Kasumi-1 (cell line): ENCODE measurements at places on chromosomes 6 and 20.

DNA sequence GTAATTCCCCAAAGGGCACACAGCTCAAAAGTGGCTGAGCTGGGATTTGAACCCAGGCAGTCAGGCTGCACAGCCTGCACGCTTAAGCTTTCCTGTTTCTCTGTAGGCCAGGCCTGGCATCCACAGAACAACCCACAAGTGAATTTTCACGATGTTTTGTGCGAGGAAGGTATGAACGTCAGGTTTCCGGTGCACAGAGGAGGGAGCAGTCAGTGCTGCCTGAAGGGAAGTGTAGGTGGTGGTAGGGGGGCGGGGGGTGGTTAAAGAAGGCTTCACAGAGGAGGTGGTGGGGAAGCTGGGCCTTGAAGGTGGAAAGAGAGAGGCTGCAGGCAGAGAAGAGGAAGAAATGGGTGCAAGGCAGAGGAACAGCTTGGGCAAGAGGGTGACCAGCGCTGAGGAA, 14.1 kb downstream of the KCNB1 start:
- DNase-seq: no peak

- no peak for DNase-seq
Measured at GRCh38 chr20:36367907-36368799, 62.0 kb downstream of the DLGAP4 start.

- DNase-seq: no peak
Measured at GRCh38 chr6:112833581-112834131, 486.5 kb downstream of the RFPL4B start.

GRCh38 chr20:32761831-32762753, at the start of gene DNMT3B:
Gene DNMT3B (plus strand): TSS chr20:32762385. CDS start chr20:32780324, 17,939 bp downstream.
- peak; percentile 64 for DNase-seq

DNA sequence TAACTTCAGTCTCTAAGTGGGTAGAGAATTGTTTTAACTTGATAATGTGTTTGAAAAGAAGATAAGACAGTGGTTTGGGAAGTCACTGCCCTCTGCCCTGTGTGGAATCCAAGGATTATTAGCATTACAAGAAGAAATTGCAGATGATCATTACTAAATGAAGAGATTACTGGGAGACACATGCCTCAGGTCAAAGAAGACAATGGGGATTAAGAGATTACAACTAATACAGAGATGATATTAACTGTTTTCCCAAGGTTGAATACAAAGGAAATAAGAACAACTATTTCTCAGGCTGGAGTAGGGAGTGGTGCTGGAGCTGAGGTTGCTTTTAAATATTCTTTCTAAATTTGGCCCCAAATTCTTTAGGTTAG, 166.0 kb downstream of the TRMT11 start:
- no peak for DNase-seq

DNA sequence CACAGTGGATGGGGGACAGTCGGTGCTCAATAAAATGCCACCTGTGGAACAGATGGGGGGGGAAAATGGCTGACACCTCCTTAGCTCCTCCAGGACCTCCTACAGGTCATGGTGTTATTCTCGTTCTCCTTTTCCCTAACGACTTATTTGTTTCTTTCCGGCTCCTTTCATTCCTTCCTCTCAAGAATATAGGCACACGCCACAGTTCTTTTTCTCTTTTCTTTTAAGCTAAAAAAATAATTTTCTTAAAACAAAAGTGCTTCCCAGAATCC, 1.4 kb upstream of the RNASET2 start:
- no peak for DNase-seq

DNA sequence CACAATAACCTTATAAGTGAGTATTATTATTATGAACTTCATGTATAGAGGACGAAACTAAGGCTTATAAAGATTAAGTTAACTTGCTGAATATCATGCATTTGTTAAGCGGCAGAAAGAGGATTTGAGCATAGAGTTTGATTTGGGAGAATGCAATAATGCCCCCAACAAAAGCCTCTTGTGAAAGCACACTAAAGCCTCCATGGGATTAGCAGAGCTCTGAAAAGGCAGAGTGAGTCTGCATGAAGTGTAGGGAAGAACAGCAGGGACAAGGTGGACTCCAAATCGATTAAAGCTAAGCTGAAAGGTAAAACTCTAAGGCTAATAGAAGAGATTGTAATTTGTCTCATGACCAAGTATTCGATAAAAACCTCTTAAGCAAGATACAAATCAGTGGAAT, 100.3 kb downstream of the SH3BGRL2 start:
- DNase-seq: no peak

- DNase-seq: no peak
Measured at GRCh38 chr6:155473741-155474140, 18.1 kb upstream of the NOX3 start.

DNA sequence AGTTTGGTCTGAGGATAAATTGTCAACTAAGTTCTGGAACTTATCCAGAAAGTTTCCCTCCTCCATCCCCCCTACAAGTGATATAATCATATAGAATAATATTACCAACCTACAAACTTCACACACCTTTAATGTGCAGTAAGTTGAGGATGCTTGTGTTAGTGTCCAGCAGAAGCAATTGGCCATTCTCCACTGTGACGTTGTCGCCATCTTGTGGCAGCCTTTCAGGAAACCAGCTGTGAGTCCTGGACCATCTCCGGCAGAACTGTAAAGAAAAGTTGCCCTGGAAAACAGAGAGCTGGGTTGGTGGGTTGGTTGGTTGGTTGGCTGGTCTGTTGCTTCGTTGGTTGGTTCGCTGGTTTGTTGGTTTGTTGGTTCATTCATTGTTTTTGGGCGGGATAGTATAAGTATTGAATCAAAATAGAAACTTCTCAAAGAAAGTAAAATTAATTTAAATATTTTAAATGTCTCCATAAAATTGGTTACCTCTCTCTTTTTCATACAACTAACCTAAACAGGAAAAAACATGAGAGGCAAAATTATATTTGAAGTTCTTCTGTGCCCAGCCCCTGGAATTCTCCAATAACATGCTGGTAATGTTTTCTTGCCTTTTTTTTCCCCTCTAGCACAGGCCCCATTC, 127.5 kb downstream of the PKHD1 start:
- peak; percentile 59 for DNase-seq

GRCh38 chr6:98672681-98673475, 161.5 kb upstream of the POU3F2 start:
- DNase-seq: no peak

GRCh38 chr6:14754751-14755513, 490.9 kb upstream of the JARID2 start:
- DNase-seq: no peak

- DNase-seq: peak; percentile 91
Measured at GRCh38 chr20:53915446-53916172, 154.8 kb downstream of the BCAS1 start.

DNA sequence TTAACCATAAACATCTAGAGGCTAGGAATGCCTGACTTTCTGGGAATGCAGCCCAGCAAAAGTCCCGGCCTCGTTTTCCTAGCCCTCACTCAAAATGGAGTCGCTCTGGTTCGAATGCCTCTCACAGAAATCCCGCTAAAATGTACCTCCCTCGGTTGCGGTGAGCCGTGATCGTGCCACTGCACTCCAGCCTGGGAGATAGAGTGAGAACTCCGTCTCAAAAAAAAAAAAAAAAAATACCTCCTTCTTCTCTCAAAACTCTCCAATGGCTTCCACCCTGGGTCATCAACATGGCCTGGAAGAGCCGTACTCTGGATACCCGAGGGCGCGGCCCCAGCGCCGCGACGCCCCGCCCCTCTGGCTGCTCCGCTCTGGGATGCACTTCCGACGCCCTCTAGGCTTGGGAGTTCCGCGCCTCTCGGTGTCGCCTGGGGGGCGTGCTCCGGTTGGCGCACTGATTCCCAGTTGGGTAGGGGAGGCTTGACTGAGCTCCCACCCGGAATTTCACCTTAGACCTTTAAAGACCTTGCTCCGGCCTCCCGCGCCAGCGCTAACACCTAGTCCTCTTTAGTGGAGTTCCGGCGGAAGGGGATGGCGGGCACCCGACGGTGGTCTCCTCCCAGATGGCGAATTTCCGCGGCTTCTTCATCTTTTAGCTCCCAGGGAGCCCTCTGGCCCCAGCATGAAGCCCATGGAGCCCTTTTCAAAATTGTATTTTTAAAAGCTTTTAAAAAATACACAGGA, 12.3 kb downstream of the HMGN4 start:
- DNase-seq: peak; percentile 64

DNA sequence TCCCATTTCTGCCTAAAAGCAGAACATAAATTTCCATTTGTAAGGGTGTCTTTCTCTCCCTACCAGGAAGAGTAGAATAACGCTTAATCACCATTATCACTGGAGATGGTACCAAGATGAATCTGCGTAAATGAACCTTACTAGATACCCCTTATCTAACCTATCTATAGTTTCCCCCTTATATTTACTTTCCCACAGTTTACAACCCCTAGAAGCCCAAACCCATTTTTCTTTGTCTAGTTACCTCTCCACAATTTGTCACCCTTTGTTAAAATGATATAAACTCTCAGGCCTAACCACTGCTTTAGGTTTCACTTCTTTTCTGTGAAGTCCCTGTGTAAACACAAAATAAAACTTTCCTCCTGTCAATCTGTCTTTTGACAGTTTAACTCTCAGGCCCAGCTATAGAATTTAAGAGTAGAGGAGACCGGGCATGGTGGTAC, 45.5 kb downstream of the PCNA start:
- no peak for DNase-seq

GRCh38 chr6:41561931-41562911, 16.0 kb downstream of the FOXP4 start:
- no peak for DNase-seq
